ENCODE measurements at places on chromosomes 2 and 18.

DNA sequence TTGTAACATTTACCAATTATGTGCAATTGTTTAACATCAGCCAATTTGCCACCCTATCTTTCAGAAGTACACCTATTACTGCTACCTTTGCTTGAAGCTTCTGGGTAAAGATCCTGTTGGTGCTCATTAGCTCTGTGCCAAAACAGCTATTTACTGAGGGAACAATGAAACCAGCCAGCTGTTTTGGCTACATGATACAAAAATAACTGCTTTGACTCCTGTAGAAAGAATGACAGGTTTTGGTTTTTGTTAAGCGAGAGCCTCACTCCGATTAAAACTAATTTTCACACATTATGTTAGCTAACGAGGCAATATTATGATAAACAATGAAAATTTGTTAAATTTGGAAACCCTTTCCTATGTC is 907.0 kb downstream of the EPHA4 start:
- DNase-seq = no peak

GRCh38 chr2:139773720-139774277 is 993.6 kb upstream of the NXPH2 start:
- no peak for DNase-seq

DNA sequence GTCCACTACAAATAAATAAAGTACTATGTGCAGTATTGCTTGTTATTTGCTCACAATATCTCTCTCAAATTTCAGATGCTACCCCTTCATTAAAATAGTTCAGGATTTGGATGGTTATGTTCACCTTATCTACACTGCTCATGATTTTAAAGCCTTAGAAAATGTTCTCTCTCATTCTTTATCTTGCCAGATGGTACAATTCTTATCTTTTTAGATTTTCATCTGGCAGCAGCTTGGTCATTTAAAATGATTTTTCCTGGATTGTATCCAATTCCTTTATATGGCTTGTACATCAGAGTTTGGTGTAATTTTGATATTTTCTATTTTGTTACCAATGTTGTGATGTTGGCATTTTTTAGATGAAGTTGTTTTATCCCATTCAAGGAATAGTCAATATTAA is 10.1 kb upstream of the ADAM23 start:
- no peak for DNase-seq

GRCh38 chr18:72086421-72086820 is 457.7 kb downstream of the CBLN2 start:
- no peak for DNase-seq

- no peak for DNase-seq
These were observed 105.4 kb downstream of the KCNH7 start for GRCh38 chr2:162732946-162733698.

DNA sequence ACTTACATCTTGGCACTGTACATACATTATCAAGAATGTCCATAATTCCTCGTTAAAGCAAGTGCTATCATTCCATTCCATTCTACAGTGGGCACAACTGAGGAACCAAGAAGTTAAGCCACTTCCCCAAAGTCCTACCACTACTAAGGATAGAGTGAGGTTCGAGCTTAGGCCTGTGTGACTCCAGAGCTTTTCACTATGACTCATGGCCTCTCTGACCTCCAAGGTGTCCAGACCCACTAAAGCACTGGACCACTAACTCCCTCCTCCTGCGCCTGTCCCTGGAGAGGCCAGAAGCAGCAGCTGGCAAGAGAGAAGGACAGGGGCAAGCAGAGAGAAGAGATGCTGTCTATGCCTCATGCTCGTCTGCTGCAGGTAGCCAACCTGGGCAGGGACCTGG is 117.0 kb downstream of the ZBTB7C start:
- no peak for DNase-seq

DNA sequence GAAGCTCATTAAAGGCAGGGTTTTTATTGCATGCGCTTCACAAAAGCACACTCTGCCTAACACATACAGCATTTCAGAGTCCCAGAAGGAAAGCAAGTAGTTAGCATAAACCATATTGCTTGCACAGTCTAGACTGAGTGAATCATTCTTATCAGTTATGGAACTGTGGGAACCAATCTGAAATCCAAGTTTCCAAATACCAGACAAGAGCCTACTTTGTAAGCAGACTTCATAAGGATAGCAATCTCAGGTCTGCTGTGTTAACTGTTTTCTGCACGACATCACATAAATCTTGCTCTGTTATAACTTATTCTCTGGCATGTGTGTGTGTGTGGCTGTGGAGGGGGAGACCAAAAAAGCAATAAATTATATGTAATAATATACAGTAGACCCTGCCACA is 608.1 kb upstream of the REG3G start:
- DNase-seq = no peak

GRCh38 chr2:224127871-224128501 is 88.9 kb upstream of the SERPINE2 start:
- DNase-seq = no peak

All from dermis microvascular lymphatic vessel endothelial cell (primary cell).